ENCODE measurements at places on chromosomes 6 and 20.

- no peak for DNase-seq
Observed at GRCh38 chr6:36706339-36706738, 8.7 kb downstream of the RAB44 start.

DNA sequence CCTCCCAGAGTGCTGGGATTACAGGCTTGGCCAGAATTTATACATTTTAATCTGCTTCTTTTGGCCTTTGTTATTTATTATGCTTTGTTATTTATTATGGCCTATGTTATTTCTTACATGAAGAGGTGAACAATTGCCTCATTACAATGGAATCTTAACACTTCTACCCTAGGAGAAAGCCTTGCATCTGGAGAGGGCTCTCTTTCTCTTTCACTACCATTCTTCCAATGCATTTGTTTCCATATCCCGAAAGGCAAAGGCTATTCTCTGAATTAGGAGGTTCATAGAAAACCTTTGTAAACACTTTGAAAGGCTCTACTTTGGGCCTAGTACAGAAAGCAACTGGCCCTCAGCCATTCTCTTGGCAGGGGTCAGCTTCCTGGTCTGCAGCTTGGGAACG, 19.9 kb upstream of the DEK start:
- no peak for DNase-seq

DNA sequence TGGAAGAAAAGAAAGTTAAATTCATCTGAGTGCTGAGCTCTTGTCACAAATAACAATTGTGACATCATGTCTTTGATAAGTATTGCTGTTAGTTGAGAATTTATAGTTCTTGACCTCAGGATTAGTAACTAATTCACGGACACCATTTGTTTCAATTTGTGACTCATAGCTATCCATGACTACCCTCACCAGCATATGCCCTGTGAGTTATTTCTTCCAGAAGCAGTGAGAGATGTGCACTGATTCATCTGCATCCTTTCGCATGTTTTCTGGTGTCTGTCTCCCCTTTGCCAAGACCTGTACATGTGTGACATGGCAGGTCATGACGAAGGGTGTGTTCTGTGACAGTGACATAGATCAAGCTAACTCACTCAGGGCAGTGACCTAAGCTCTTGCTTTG, 86.9 kb downstream of the SOBP start:
- no peak for DNase-seq

- DNase-seq, result no peak
Observed at GRCh38 chr6:111773501-111774345, 99.5 kb downstream of the FYN start.

- DNase-seq, result no peak
Observed at GRCh38 chr6:167200806-167201205, 43.0 kb upstream of the GPR31 start.

Measured in GM12891 (cell line).